ENCODE measurements at places on chromosomes 7 and 10. TPM values are rescaled to one million over a fixed set of nuclear protein-coding genes. Genes with fewer than 3 reads are reported as not detected.

DNA sequence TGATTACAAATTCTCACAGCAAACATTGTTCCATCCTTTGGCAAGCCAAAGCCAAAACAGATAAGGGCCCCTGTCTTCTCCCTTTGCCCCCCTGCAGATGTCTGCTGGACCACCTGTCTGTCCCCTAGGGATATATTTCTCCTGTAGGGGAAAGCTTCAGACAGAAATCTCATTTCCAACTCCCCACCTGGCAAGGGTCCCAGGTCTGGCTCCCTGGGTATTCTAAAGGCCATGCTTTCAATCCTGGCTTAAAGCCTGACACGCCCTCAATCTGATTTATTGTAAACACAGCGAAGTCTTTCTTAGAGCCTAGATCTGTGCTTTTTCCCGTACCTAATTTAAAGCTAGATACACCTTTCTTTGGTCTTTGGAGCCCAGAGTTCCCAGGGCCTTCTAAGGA, 66.1 kb downstream of the KCNMA1 start:
- no peak for DNase-seq

DNA sequence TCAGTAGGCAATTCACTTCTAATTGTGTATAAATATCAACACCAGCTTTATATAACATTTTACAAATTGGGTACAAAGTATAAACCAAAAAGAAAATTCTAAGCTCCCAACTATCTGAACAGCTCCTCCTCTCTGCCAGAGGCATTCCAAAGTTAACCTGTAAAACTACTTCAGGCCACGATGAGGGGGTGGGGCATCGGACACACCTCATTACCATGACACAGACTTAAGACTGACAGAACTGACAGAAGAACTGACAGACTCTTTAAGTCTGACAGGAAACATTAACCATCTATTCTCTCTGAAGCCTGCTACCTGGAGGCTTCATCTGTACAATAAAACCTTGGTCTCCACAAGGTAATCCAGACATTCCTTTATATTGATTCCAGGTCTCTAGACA, 12.3 kb downstream of the ESYT2 start:
- peak; percentile 50 for DNase-seq

PRSS1 gene
- total RNA-seq = not detected

TMEM236 gene
- 1.2 TPM for total RNA-seq

- no peak for DNase-seq
Measured at GRCh38 chr7:131605280-131605878, 49.0 kb upstream of the PODXL start.

- no peak for DNase-seq
Measured at GRCh38 chr10:111548084-111548726, 471.4 kb downstream of the ADRA2A start.

- DNase-seq = no peak
Measured at GRCh38 chr7:5827755-5828154, 46.3 kb upstream of the RNF216 start.

DNA sequence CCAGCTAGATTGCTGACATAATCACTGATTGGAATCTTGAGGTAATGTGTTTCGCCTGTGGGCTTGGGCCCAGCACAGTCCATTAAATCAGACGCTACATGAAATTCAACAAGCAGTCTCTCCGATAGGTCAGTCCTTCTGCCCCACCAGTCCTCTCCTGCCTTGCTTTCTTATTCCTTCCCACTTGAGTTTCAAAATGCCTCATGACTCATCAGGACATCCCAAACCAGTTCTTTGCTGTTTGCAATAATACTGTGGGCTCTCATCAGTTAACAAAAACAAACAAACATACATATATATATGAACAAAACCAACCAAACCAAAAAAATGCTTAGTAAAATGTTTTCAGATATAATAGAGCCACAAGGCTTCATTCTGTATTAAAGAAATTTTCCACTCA, 599.0 kb downstream of the SORCS1 start:
- DNase-seq = no peak

DNA sequence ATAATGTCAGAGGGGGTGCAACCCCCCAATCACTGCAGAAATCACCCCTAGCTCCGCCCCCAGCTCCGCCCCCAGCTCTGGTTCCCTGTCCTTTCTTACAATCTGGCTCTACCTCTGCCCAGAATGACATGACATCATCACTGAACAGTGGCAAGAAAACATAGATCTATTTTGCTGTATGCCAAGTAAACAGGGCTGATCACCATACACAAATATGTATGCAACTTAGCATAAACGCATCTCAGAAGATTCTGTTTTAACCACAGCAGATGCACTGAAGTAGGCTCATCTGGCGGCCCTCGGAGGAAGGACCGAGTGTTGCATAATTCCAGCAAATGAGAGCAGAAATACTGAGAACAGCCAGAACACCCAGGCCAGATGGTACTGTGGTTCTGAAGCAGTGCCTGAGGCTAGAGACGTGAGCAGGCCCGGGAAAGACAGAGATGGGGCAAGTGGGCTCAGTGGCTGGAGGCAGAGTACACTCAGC, 293.3 kb upstream of the KLF14 start:
- DNase-seq = no peak

LGI1 gene
- 0.69 TPM for total RNA-seq

GRCh38 chr10:97813311-97813710, 36.3 kb upstream of the GOLGA7B start:
- DNase-seq = no peak

PRRT4 gene
- total RNA-seq = 0.78 TPM

DNA sequence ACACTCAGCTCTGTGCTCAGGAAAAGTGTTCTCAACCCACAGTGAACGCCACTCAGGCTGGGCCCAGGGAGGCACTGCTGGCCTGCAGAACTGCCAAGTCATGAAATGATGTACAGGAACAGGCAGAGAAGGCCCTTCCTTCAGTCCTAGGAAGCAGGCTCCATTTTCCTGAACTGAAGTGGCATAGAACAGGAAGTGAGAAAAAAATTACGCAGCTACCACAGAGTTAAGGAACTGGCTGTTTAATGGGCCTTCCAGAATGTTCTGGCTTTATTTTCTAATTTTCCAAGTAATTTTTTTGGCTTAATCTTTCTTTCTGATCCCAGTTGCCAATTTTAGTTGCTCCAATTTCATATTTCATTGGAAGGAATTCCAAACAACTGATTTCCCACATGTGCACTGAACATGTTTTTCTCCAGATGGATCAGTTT, 39.3 kb downstream of the LRRC18 start:
- no peak for DNase-seq

DNA sequence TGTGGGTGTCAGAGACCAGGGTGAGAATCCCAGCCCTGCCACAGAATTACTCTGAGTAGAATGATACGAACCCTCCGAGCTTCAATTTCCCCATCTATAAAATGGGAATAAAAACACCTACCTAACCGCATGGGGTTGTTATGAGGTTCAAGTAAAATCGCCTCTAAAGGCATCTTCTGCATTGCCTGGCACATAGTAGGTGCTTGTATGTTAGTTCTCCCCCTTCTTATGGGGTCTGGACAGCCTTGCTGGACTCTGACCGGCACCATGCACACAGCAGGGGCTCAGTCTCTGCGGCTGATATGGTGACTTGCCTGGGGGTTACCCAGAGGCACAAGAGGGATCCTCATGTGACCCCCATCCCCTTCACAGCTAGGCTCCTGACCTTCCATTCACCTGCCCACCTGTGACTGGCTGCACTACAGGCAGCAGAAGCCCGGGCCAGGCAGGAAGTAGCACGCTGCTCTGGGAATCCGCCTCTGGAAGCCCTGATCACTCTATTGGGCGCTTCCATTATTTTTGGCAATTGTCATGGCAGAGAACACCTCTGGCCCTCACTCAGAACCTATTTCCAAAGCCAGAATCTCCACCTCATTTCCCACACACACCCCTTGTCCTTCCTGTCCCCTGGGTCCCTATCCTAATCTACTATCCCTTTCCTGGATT, 6.0 kb downstream of the SH3PXD2A start:
- DNase-seq = no peak

ZNF488 gene
- not detected for total RNA-seq

GRCh38 chr10:72954596-72955554, at the start of gene PLA2G12B:
Gene PLA2G12B, minus strand, starts transcription at chr10:72954806. Its CDS starts 121 bp downstream, at chr10:72954685.
- no peak for DNase-seq

GNGT1 gene
- not detected for total RNA-seq

NKX2-3 gene
- not detected for total RNA-seq

DNA sequence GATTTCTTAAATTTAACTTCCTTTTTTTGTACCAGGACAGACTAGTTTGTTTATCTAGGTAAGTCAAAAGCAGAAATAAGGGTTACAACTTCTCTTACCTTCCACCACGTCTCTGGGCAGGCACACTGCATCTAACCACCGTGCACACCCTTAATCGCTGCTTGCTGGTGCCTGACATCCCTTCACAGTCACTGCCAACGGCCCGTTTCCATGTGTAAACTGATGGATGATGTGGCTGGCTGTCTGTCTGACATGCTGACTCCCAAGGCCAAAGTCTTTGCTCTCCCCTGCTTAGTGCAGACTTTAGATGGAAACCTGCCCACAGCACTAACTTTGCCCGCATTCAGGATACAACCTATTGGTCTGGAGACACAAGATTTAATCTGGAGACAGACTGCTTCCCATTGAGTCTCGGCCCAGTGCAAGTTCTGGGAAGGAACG, 1.1 kb downstream of the TMEM273 start:
- peak; percentile 81 for DNase-seq

ENTPD1 gene
- total RNA-seq = 33.4 TPM
